IPS-NIHi11 (cell line): ENCODE measurements at places on chromosomes 16 and 17.
A peak's percentile ranks its signal among the peaks of the same experiment; 100 is the strongest.

DNA sequence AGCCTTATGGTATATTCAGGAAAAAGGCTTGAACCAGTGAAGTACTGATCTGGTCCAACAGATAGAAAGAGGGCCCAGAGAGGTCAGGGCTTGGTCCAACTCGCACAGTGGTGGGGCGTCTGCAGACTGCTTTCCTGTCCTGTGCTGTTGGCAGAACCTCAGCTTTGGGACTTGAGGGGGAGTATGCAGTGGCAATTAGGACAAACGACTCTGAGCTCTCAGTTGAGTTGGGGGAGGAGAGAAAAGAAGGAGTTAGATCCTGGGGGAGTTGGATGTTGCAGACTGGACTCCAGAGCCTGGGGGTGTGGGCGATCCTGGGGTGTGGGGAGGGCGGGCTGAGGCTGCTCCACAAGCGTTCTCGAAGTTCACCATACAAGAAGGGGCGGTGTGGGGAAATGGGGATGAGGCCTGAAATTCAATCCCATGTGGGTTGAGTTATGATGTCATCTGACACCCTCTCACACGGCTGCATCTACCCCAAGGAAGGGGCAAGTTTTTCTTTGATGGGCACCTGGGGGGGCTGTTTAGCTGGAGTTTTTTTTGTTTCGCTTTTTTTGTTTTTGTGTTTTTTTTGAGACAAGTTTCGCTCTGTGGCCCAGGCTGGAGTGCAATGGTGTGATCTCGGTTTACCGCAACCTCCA is 14.6 kb downstream of the GRB7 start:
- peak; percentile 36 for DNase-seq

GRCh38 chr17:47819475-47819874 is 2.1 kb downstream of the OSBPL7 start:
- no peak for DNase-seq

DNA sequence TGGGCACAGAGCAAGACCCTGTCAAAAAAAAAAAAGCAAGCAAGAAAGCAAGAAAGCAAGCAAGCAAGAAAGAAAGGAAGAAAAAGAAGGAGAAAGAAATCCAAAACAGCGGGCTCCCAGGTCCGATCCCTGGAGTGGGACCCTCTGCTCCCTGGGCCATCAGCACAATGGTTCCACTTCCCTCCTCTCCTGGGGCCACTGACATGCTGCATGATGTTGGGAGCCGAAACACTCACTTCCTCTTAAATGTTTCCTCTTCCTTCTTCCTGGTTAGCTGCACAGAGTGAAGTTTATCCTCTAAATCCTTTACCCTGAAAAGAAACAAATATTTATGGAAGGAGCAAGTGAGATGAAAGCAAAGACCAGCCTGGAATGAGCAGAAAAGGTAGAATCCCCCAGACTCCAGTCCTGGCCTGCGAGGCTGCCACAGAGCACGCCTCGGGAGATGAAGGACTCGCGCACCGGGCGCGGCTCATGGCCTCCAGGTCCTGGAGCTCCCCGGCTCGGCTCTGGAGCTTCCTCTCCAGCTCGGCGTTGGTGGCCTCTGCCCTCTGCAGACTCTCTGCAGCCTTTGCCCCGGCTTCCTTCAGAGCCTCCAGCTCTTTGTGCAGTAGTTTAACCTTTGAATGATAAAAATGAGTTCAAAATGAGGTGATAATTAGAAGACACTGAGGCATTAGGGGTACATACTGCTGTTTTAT is 19.0 kb downstream of the CCDC57 start:
- no peak for DNase-seq

DNA sequence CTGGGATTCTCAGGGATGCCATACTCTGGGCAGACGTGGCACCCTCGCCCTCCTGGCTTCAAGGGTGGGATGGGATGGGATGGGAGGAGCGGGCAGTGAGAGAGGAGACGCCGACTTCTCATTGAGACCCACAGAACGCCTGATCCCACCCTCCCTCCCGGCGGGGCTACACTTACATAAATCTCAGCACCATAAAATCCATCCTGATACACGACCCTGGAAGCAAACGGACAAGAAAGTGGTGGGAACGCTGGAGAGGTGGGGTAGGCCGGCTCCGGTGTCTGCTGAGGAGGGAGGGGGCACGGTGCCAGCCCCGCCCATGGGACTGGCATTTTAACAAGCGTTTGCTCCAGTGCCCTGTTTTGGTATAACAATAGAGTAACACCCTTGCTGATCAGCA is 21.9 kb downstream of the ENGASE start:
- DNase-seq = no peak

DNA sequence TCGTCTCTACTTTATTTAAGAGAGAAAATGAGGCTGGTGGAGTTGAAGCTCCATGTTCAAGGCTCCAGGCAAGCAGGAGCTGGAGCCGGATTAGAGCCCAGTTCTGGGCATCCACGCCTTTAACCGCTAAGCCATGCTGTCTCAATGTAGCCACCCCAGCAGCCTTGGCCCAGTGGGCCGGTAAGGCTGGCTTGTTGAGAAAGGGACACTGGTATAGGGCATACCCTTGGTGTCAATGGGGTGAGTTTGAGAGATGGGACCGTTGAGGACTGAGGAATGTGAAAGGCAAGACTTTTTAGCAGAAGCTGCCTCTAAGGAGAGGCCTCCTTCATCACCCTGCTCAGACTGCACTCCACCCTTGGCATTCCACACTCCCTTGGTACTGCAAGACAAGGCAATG is 147.4 kb downstream of the CYLD start:
- no peak for DNase-seq

- DNase-seq = no peak
Observed at GRCh38 chr17:3575511-3575910, 17.9 kb upstream of the TRPV3 start.

DNA sequence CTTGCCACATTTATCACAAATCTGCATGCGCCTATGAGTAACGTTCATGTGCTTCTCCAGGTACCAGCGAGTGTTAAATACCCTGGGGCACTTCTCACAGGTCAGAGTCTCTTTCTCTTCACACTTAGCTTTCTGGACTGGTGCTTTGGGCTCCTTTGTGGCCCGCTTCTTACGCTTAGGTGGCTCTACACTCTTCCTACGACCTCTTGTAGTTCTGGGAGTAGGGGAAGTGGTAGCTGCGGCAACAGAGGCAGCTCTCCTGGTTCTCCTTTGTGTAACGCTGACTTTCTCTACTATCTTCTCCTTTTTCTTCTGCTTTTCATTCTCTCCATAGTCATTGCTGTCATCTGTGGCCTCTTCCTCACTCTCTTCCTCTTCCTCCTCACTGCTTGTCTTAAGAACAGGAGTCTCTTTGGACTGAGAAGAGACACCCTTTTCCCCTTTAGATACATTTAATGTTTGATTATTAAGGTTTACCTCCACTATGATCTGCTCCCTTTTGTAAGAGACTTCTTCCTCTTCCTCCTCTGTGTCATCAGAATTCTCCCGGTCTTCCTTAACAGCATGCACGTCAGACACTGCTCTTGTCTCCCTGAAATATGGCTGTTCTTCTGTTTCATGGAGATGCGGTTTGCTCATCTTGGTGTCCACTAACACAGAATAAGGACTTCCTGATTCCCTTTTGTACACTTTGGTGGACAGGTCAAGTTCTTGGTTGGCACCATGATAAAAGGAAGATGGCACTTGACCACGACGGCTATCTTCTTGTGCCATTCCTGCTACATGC is 45.0 kb downstream of the ZNF652 start:
- DNase-seq = no peak

DNA sequence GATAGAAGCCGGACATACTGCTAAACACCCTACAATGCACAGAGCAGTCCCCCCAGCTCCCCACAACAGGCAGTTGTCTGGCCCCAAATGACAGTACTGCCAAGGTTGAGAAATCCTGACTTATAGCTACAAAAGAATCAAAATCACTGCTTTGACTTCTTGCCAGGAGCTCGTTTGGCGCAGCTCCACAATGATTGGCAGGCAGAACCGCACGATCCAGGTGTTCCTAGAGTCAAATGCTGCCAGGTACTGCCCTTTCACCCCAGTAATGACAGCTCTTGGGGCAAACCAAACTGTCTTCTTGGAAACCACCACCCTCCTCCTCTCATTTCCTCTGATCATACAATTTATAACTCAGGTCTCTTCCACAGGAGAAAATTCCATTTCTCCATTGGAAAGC is 2.2 kb upstream of the TMC5 start:
- no peak for DNase-seq

- no peak for DNase-seq
Observed at GRCh38 chr16:31507617-31507928, 618 bp downstream of the RUSF1 start.

DNA sequence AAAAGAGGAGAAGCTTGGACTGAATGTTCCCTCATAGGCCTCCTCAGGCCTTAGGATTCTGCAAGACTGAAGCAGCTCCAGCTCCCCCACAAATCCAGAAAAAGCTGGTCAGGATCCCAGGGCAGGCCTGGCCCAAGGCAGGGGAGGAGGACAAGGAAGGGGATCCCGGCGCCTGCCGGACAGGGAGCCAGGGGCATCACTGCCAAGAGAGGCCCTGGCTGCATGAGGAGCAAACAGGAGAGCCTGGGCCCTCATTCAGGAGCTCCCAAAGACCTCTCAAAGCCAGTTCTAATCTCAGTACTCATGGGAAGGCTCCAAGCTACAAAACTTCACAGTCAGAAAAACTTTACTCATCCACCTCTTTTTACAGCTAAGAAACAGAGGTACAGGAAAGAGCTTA is 67.3 kb downstream of the ZNF423 start:
- DNase-seq = no peak

- no peak for DNase-seq
Observed at GRCh38 chr16:70747703-70748631, 53.0 kb downstream of the VAC14 start.

DNA sequence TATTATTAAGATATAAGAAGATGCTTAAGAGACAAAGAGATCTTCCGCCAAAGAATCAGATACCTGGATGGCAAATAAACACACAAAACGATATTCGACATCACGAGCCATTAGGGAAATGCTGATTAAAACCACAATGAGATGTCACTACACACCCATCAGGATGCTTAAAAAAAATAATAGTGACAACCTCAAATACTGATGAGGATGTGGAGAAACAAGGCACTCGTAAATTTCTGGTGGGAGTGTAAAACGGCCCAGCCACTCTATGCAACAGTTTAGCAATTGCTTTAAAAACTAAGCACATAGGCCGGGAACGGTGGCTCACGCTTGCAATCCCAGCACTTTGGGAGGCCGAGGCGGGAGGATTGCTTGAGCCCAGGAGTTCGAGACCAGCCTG is 39.4 kb downstream of the TBC1D16 start:
- DNase-seq = no peak

- DNase-seq = peak; percentile 57
Observed at GRCh38 chr17:40281663-40282062, 6.0 kb upstream of the CDC6 start.

- peak; percentile 50 for DNase-seq
Observed at GRCh38 chr17:59105852-59106462, 723 bp downstream of the TRIM37 start.

- no peak for DNase-seq
Observed at GRCh38 chr16:81446907-81447268, 2.3 kb downstream of the CMIP start.

GRCh38 chr17:68613739-68614298 is 12.7 kb upstream of the FAM20A start:
- DNase-seq = peak; percentile 72

GRCh38 chr17:27355419-27355818 is 61.5 kb downstream of the WSB1 start:
- no peak for DNase-seq

- no peak for DNase-seq
Observed at GRCh38 chr17:40607641-40608040, 40.0 kb downstream of the SMARCE1 start.

- DNase-seq = no peak
Observed at GRCh38 chr16:70804153-70804733, 3.3 kb upstream of the VAC14 start.

- no peak for DNase-seq
Observed at GRCh38 chr16:191831-192230, 11.6 kb downstream of the HBQ1 start.

- DNase-seq = no peak
Observed at GRCh38 chr17:49015924-49016774, 19.0 kb downstream of the IGF2BP1 start.

GRCh38 chr17:82436601-82437324 is 13.8 kb downstream of the CYBC1 start:
- DNase-seq = peak; percentile 42

GRCh38 chr16:2854700-2855309 is 3.2 kb downstream of the PRSS22 start:
- DNase-seq = peak; percentile 64

GRCh38 chr17:35766489-35766877 is 5.8 kb downstream of the C17orf50 start:
- no peak for DNase-seq

GRCh38 chr17:11889266-11889665 is 108.0 kb downstream of the ZNF18 start:
- no peak for DNase-seq

DNA sequence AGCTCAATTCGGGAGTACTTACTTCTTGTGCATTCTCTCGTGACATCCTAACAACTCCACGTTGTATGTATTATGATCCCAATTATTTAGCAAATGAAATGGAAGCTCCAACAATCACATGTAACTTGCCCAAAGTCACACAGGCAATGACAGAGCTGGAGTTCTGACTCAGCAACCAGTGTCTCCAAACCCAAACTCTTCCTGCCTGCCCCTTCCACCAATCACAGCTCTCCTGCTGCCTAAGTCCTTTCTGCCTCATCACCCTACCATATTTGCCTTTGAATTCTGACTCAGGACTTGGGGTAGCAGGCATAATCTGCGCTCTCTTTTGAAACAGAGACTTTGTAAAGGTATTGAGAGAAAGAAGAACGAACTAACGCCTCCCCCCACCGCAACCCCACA is 245.2 kb upstream of the MAF start:
- DNase-seq = no peak

- DNase-seq = no peak
Observed at GRCh38 chr16:49337814-49338350, 35.7 kb upstream of the C16orf78 start.

GRCh38 chr16:27399969-27400368 is 2.0 kb upstream of the IL21R start:
- DNase-seq = no peak

- peak; percentile 98 for DNase-seq
Observed at GRCh38 chr17:75109407-75110233, at the start of gene ARMC7. Gene ARMC7 (plus strand): TSS chr17:75109969. CDS start chr17:75110289, 320 bp downstream.

GRCh38 chr17:36196131-36196486 is 449 bp downstream of the CCL3L1 start:
- no peak for DNase-seq
